ENCODE measurements at places on chromosomes 1 and 21.

- no peak for DNase-seq
These were observed 89.0 kb upstream of the HMCN1 start for GRCh38 chr1:185645162-185645640.

- DNase-seq = no peak
These were observed 115.9 kb downstream of the HIVEP3 start for GRCh38 chr1:41802532-41803501.

DNA sequence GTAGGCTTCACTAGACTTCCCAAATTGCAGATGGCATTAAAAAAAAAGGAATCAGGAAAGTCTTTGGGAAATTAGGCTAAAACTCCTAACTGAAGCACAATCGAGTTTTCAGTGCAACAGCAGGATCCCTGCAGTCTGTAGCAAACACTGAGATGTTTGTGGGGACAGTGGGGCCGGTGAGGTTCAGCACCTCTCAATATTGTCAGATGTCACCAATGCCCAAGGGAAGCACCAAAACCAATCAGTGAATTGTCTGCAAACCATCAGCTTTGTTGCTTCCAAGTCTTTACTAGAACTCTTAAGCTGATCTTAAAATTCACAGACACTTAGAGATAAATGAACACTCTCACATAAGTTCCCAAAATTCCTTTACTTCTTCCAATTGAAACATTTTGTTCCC lies 2.6 kb downstream of the ERG start:
- no peak for DNase-seq

- no peak for DNase-seq
These were observed 163.7 kb downstream of the HS2ST1 start for GRCh38 chr1:87077959-87078639.

GRCh38 chr1:82062206-82062605 lies 261.5 kb downstream of the ADGRL2 start:
- no peak for DNase-seq

DNA sequence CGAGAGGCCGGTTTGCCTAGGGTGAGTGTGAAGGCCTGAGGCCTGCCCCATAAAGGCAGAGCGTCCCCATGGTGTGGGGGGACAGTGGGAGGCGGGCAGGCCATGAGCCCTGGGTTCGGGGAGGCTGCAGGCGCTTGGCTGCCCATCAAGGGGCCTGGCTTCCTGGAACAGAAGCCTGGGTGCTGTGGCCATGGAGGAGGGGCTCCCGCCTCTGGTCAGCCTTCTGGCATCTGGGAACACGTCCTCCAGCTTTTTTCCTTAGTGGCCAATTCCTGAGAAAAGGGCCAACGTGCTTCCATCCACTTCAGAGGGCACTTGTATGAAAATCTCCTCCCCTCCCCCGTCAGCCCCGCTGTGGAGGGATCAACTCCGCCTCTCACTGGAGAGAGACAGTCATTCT lies 58.7 kb downstream of the PRDM16 start:
- no peak for DNase-seq

Data from activated T-helper 1 cell treated with anti-CD3 and anti-CD28 coated beads, Interleukin-2, amount 50 U/mL, for 16 hours (primary cell).